ENCODE measurements at places on chromosomes 2 and 18.

- no peak for DNase-seq
These were observed 81.6 kb upstream of the NFU1 start for GRCh38 chr2:69518841-69519240.

GRCh38 chr2:208531361-208531760, 124.8 kb downstream of the PTH2R start:
- no peak for DNase-seq

GRCh38 chr18:64380117-64380516, 231.2 kb upstream of the LINC00305 start:
- DNase-seq: no peak

- no peak for DNase-seq
These were observed 242.6 kb upstream of the KCNJ3 start for GRCh38 chr2:154455866-154456265.

DNA sequence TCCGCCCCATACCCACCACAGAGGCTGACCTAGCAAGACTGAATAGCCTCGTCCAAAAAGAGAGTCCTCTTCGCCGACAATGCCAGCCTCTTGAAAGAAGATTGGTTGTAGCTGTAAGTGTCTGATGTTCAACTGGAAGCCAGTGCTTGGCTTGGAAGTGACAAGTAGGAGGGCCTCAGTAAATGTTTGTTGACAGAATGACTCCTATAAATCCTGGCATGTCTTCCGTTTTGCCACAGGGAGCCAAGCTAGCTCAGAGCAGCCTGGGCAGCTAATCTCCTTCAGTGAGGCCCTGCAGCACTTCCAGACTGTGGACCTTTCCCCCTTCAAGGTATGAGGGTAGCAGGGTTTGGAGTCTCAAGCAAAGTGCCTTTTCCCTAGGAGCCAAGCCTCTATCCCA, 14.9 kb downstream of the ELMOD3 start:
- DNase-seq: no peak

- DNase-seq: no peak
These were observed 324.5 kb upstream of the EPHA4 start for GRCh38 chr2:221896505-221897151.

DNA sequence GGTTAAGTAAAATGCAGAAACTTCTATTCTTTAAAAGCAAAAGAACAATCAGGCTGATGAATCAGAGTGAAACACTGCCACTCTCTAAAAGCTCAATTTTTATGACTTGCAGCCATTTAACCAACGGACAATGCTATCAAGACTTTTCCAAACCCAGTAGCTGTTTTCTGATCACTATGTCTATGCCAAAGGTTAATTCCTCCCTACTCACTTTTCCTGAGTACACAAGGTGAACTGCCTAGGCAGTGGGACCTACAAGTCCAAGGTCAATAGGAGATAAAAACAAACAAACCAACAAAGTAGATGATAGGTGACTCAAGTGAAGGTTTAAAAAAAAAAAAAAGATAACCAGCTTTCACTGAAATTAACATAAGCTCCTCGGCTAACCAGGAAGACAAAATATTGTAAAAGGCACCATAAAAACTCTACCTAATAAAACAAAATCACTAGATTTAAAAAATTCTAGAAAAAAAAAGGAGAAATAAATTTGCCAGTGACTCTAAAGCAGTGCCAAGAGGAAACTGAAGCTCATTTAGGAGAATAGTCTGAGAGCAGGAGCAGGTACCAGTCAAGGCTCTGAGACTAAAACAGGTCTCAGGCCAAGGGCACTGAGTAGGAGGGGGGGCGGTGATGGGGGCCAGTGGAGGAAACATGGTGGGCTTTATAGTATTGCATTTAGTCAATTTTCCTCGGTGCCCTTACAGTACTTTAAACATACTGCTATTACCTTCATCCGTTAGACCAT, 134.1 kb upstream of the DLGAP1 start:
- no peak for DNase-seq
